Progenitor cell of endocrine pancreas (in vitro differentiated cells): ENCODE measurements at places on chromosomes 3 and 15. TPM values are rescaled to one million over a fixed set of nuclear protein-coding genes. Genes with fewer than 3 reads are reported as not detected.

WDR93 gene
- 0.91 and 1.3 TPM in 2 replicates for total RNA-seq

ESYT3 gene
- total RNA-seq, result 1.8 and 3.5 TPM in 2 replicates

DNA sequence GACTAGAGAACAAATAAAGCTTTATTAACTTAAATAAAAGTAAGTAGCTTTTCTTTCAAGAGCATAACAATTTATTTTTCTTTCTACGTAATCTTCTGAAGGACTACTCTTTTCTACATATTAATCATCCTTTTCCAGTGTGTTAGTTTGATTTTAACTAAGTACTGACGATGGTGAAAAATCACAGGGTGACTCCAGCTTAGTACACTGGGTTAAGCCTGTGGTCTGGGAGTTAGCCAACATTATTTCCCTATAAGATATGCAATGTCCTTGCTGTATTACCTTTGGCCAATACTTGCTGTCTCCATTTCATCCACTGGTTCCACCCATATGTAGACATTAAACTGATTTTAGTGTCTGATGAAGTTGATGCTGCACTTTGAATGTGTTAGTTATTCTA is 508.6 kb upstream of the SUCLG2 start:
- DNase-seq, result no peak

GRCh38 chr3:99708207-99708745 is 69.9 kb downstream of the COL8A1 start:
- no peak for DNase-seq

DNA sequence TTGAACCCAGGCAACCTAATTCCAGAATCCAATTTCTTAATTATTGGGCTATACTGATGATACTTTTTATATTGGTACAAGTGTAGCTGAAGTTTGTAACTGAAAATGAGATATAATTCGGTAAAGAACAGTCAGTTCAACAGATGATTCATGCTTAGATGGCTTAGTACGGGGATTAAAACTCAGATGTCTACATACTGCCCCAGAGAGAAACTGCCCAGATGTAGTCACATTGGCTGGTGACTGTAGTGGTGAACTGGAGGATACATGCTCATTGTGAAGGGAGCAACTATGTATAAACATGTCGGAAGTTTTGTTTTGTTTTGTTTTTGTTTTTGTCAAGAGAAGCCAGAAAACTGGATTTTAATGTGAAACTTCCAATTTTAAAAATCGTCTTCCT is 179.6 kb downstream of the ADAMTSL3 start:
- DNase-seq, result no peak

DNA sequence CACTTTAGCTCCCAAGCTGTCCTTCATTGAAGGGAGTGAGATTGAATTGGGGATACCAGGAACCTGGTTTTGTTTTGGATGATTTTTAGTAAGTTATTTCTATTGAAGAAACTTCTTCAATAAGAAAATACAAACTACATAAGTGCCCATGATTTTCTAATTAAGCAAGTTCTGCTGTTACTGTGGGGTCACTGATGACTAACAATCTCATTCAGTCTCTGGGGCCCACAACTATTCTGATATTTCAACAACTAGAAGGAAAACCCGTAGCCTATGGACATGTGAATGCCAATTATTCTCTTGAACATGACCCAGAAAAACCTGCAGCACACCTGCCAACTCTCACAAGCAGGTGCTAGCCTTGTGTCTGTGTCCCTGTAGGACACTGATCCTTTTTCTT is 184.6 kb downstream of the DCLK3 start:
- no peak for DNase-seq

- DNase-seq, result no peak
Measured at GRCh38 chr3:141878817-141879216, 2.4 kb downstream of the ATP1B3 start.

DNA sequence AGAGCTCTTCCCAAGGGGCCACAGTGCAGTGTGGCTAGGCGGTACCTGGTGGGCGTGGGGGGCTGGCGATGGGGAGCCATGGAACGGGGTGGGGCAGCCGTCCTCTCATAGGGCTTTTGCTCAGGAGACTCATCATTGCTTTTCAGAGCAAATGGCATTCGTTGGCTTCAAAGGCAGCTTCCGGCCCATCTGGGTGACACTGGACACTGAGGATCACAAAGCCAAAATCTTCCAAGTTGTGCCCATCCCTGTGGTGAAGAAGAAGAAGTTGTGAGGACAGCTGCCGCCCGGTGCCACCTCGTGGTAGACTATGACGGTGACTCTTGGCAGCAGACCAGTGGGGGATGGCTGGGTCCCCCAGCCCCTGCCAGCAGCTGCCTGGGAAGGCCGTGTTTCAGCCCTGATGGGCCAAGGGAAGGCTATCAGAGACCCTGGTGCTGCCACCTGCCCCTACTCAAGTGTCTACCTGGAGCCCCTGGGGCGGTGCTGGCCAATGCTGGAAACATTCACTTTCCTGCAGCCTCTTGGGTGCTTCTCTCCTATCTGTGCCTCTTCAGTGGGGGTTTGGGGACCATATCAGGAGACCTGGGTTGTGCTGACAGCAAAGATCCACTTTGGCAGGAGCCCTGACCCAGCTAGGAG is 40.8 kb downstream of the MESD start:
- no peak for DNase-seq

- DNase-seq, result no peak
Measured at GRCh38 chr3:13836658-13837587, 42.9 kb downstream of the WNT7A start.

- DNase-seq, result no peak
Measured at GRCh38 chr3:13060341-13060910, 12.8 kb downstream of the IQSEC1 start.

GRCh38 chr15:79724312-79724711 is 172.5 kb downstream of the MTHFS start:
- no peak for DNase-seq

DNA sequence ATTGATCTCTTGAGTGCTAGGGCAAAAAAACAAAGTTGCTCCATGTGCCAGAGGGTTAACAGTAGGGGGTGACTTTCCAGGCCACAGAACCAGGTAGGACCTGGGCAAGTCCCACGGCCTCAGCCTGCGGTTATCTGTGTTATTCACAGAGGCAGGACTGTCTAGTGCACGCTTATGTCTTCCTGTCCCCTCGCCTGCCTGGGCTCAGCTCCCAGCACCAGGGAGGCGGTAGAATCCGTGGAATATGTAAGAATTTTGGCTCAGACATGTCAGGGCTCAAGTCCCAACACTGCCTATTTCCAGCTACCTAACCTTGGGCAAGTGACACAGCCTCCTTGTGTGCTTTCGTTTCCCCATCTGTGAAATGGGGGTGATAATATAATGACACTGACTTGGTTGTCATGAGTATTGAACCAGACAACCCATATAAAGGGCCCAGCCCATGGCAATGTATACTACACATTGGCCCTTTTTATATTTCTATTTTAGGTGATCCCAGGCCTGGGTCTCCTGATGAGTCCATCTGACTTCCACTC is 44.3 kb upstream of the FLNB start:
- no peak for DNase-seq
